ENCODE measurements at places on chromosomes 4 and X.

- no peak for DNase-seq
Measured at GRCh38 chr4:7160951-7161440, 31.3 kb upstream of the SORCS2 start.

- DNase-seq, result no peak
Measured at GRCh38 chrX:86981326-86981879, 536.2 kb upstream of the KLHL4 start.

DNA sequence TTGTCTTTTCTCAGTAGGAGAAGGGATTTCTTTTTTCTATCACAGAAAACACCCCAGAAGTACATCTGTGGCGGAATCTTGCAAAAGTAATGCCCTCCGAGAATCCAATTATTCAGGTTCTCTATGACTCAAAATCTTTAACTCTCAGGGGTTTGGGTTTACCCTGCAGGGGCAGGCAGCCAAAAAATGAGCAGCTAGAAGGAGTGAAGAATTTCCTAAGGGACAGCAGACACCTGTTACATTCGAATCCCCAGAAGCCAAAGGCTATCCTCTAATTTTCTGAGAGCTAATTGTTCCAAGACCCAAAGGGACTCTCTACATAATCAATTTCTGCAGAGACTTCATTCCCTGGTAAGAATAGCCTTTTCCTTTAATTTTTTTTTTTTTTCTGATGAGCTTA is 27.5 kb upstream of the CBR4 start:
- no peak for DNase-seq

- DNase-seq, result no peak
Measured at GRCh38 chr4:128371001-128371777, 83.6 kb upstream of the PGRMC2 start.

- no peak for DNase-seq
Measured at GRCh38 chr4:10345381-10345784, 111.8 kb downstream of the ZNF518B start.

All from activated CD4-positive, alpha-beta T cell treated with anti-CD3 and anti-CD28 coated beads, Interleukin-2, amount 50 U/mL, for 16 hours (primary cell).